Bone marrow (tissue), 2 donors: ENCODE measurements at places on chromosomes 12 and 14.

DNA sequence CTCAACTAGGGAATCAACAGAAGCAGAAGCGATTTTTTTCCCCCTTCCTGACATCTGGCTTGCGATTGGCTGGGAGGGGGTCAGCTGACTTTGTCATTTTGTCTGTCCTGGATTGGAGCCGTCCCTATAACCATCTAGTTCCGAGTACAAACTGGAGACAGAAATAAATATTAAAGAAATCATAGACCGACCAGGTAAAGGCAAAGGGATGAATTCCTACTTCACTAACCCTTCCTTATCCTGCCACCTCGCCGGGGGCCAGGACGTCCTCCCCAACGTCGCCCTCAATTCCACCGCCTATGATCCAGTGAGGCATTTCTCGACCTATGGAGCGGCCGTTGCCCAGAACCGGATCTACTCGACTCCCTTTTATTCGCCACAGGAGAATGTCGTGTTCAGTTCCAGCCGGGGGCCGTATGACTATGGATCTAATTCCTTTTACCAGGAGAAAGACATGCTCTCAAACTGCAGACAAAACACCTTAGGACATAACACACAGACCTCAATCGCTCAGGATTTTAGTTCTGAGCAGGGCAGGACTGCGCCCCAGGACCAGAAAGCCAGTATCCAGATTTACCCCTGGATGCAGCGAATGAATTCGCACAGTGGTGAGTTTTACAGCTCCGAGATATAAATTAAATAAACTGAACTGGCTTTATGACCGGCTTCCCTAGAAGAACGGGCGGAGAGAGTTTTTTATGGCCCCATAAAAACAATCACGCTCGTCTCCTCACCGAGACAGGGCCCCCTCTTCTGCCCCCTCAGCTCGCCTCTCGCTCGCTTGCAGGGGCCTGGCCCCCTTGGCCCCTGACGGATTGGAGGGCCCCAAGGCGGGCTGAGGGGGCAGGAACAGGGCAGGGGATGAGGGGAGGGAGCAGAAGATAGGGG lies at the start of gene HOXC6:
HOXC6 (plus strand) TSS at position 127 of the 888 bp plus-strand sequence; CDS start at position 209, 82 bp downstream.
- DNase-seq, result no peak

DNA sequence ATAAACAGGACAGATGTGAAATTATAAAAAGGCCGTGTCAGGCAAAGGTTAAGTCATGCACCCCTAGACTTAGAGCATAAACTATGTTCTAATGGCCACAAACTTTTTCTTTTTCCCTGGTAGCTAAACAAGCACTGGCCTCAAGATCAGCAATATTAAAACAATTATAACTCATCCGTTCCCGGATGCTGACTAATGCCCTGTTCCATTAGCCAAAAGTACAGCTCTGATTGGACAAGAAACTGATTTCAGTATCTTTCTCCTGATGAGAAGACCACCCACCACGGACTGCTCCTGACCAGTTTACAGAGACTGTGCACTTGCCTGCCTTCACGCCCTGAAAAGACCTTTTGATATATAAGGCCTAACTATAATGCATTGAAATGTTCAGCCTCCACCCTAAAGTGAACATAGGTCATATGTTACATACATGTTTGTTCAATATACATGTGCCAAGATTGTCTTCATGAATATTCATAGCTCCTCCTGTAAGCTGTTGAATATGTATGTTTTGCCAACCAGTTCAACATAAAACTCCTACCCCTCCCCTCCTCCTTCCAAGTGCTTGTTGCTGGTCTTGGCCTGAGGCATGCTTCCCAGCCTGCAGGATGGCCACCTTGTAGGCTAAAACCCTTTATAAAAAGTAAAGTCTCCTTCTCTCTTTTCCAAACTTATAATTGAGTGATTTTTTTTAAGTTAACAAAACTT lies 162.0 kb downstream of the IPO8 start:
- DNase-seq, result no peak

- DNase-seq, result no peak
Measured at GRCh38 chr12:89453121-89453978, 71.2 kb downstream of the GALNT4 start.

DNA sequence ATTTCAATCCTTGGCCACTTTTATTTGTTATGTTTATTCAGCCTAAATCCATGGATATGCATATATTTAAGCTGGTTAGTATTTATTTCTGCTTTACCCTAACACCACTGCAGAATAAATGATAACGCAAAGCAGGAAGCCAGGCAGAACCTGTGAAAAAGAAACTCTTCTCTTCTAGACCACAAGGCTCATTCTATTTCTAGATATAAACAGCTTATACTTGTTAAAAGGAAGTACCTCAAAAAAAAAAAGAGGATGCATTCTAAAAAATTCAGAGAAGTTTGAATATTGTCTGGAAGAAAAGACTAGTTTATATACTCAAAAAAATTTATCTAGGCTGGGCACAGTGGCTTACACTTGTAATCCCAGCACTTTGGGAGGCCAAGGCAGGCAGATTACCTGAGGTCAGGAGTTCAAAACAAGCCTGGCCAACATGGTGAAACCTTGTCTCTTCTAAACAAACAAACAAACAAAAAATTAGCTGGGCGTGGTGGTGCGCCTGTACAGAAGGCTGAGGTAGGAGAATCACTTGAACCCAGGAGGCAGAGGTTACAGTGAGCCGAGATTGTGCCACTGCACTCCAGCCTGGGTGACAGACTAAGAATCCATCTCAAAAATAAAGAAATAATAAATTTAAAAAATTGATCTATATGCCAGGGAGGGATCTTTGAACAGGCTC lies 55.8 kb downstream of the GALNT4 start:
- DNase-seq, result peak; percentile 73

DNA sequence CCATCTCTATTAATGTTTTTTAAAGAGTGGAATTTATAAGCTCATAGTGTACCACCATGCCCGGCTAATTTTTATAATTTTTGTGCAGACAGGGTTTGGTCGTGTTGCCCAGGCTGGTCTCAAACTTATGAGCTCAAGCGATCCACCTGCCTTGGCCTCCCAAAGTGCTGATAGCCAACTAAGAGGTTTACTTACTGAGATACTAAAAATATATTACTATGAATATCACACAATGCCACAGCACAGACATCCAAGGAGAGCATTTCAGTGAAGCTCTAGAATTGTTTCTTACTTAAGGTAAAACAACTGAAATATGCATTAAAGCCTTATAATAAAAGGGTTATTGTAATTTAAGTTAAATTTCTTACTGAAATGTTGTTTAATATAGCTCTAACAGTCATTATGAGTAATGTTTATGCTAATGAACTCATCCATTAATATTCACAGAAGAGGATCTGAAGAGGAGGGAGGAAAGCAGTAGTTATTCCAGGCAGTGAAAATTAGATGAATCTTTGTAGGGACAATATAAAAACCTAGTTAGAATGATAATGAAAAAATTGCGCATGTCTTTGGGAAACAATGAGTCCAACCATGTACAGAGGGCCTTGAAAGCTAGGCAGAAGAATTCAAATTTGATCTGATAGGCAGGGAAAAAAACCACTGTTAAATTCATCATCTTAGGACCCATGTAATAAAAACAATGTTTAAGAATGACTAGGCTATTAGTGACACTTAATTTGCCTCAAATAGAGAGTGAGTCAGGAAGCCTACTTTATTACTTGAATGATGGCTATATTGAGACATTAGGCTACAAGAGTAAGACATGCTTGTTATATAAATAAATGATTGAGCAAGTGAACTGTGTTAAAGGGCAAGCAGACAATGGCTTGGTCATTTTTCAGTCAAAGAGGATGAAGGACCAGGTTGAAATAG lies 99.2 kb downstream of the SLC41A2 start:
- no peak for DNase-seq

DNA sequence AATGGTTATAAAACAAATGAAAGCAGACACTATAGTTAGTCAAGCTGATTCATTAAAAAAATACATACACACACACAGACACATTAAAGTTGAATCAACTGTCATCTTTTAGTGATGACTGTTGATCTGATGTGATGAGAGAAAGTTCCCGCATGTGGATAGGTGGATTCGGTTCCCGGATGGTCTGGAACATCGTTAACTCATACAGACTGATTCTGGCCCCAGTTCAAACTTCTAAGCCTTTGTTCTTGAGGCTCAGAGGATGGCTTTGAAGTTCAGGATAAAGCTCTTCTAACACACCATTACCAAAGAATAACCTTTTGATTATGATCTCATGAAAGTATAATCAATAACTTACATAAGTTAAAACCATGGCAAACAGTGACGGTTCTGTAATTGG lies 27.5 kb downstream of the WIF1 start:
- DNase-seq, result no peak

GRCh38 chr12:49909826-49910225 lies 6.1 kb upstream of the FAIM2 start:
- no peak for DNase-seq

DNA sequence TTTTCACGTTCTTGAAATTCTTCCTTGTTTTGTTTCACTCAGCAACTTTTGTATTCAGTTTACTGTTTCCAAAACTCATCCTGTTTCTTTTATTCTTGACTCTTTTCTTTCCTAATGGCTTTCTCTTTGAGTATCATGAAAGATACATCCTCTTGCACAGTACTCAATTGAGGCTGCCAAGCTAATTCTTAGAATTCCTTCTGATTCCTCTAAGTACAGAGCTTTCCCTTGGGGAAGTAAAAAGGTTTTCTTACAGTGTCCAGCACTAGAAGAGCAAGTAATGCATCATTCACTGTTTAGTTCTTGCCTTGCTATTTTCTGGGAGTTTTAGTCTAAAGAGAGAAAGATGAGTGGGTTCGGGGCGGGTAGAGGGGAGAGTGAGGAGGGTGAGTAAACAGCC lies 154.1 kb downstream of the NEDD1 start:
- DNase-seq, result no peak

GRCh38 chr12:114682106-114682784 lies 1.7 kb downstream of the TBX3 start:
- no peak for DNase-seq

DNA sequence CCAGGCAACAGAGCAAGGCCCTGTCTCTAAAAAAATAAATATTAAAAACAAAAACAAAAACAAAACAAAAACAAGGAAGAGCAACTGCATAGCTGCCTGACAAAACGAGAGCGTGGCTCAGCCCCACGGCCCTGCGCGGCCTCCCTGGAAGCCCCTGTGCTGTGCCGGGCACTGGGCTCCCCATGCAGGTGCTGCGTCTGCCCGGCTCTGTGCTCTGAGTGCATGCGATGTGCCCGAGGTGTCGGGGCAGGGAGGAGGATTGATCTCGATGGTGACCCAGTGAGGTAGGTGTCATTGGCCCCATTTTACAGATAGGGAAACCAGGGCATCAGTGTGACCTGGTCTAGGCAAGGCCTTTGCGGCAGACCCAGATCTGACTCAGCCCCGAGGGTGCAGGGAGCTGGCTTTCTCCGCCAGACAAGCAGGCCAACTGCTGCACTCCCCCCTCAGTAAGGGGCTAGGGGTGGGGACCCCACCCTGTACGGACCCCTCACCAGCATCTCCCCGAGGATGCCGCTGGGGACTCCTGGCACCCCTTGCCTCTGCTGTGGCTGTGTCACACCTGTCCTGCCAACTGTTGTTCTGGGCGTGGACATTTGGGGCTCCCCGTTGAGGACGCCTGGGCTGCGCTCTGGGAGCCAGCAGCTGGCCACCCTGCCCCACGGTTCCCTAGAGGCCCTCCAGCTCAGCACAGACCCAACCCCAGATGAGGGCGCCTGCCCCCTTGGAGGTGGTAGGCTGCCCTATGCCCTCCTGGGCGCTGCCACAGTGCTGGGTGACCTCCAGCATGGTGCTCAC lies 15.3 kb downstream of the GPR132 start:
- DNase-seq, result no peak

DNA sequence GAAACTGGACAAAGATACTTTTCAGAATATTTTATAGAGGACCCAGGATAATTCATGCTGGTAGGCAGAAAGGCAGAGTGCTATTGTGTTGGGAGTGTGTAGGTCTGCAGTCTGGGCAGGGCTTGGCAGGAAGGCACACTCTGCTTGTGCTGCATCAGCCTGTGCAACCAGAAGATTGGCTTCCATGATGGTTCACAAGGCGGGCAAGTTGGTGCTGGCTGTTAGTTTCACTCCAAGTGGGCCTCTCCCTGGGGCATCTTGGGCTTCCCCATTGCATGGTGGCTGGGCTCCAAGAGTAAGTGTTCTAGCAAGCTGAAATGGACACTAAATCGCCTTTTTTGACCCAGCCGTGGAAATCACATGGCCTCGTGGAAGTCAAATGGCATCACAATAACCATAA lies 1.8 kb upstream of the UBE2N start:
- no peak for DNase-seq

DNA sequence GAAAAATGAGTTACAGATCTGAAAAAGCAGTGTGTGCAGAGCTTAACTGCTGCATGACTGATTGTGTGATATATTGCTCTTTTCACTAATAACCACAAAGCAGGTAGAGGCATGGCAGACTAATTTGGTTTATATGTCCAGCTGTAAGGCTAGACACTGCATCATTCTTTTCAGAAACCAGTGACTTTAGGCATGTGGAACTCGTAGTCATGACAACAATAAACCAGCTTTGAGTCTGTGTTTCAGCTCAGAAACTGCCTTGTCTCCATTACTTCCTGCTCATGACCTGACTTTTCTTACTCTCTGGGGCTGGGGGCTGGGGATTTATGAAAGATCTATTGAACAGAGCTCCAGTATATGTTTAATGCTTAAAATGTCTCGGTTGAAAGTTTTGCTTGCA lies 146.8 kb upstream of the LRIG3 start:
- no peak for DNase-seq
